Activated T-cell treated with anti-CD3 and anti-CD28 coated beads, Interleukin-2, amount 50 U/mL, for 4 hours (primary cell): ENCODE measurements at places on chromosomes 2 and 18.

GRCh38 chr2:121185571-121186074, 99.4 kb downstream of the TFCP2L1 start:
- DNase-seq: no peak

DNA sequence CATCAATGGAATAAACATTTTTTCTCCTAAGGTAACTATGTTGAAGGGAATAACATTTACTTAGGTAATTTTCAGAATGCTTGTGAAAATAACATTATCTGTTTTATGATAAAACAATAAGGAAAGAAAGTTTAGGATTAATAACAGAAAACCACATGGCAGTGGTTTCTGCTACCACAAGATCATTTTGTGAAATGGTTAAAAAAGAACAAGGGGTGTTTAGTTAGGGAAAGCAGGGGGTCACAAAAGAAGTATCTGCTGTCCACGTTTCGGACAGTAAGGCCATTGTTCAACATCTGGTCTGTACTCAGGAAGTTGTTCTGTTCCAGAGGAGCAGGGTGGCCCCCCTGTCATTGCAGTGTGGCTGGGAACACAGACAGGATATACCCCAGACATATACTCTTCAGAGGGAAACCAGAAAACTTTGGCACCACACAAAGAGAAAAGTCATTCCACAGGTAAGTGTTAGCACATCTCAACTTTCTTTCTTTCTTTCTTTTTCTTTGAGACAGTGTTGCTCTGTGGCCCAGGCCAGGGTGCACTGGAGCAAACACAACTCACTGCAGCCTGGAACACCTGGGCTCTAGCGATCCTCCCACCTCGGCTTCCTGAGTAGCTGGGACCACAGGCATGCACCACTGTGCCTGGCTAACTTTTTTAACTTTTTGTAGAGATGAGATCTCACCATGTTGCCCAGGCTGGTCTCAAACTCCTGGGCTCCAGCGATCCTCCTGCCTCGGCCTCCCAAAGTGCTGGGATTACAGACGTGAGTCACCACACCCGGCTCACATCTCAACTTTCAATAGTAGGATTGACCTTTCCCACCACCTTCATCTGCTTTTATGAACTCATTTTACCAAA, 14.8 kb upstream of the ARL5A start:
- no peak for DNase-seq

DNA sequence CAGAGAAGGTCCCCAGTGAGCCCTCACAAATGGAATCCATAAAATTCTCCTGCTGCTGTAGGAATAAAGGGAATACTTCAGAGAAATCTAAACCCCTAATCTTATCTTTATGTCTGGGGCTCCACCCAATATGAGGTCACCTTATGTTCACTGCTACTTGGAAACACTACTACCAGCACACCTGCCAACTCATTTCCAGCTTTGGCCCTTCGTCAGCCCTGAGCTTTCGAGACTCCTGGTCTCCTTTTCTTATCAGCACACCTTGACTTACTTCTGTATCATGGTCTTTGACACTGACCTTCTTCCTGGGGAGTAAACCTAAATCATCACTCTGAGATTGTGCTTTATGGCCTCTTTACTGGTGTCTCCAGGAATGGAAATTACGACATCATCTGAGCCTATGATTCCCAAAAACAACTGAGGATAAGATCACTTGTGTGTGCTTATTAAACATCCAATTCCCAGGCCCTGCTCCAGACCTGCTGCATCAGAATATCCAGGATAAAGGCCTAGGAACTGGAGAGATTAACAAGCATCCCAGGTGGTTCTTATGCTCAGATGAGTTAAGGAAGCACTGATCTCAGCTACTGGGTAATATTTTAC, 22.2 kb upstream of the ASNSD1 start:
- DNase-seq: no peak

DNA sequence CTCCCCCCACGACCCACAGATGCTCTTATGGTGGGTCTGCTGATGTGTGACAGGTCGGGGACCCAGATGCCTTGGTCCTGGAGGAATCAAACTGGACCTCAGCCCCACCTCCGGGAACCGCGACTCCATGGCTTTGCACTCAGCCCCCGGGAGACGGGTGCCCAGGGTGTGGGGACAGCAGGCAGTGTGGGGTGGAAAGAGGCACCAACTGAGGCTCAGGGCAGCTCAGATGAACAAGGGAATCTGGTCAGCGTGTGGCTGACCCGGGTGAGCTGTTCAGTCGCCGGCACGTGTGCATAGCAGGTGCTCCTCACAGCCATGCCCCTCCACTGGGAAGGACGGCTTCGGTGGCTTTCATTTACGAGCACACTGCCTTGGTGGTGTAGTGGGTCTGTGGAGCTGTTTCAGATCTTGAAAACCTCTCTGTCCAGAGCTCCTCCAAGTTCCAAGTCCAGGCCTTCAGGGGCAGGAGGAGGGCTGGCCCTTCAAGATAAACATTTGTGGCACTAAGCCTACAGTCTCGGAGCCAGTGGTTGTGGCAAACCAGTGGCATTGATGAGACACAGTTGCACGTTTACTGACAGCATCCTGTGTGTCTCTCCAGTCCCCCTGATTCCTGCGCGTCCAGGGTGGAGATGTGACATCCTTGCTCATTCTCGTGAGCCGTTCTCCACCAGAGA, 471.2 kb upstream of the HS6ST1 start:
- DNase-seq: no peak

GRCh38 chr2:236664136-236664535, 94.5 kb downstream of the ACKR3 start:
- DNase-seq: no peak

GRCh38 chr2:142422769-142423168, 292.0 kb upstream of the LRP1B start:
- no peak for DNase-seq

GRCh38 chr18:39345321-39345720, 1779.7 kb upstream of the CELF4 start:
- no peak for DNase-seq

DNA sequence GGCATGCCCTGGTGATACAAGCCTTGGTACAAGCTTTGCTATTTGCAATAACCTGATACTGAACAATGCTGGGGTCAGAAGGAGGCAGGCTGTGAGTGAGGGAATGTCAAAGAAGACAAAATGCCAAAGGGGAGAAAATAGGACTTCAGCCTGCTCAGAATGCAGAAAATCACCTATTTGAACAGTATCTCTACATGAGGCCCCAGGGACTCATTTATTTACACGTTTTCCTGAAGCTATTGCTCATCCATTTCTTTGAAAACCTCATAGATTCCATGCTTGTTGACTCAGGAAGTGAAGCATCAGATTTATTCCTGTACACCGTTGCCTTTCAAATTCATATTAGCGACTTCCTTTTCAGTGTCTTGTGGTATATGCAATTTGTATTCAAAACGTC, 69.4 kb upstream of the CBLN2 start:
- DNase-seq: no peak

DNA sequence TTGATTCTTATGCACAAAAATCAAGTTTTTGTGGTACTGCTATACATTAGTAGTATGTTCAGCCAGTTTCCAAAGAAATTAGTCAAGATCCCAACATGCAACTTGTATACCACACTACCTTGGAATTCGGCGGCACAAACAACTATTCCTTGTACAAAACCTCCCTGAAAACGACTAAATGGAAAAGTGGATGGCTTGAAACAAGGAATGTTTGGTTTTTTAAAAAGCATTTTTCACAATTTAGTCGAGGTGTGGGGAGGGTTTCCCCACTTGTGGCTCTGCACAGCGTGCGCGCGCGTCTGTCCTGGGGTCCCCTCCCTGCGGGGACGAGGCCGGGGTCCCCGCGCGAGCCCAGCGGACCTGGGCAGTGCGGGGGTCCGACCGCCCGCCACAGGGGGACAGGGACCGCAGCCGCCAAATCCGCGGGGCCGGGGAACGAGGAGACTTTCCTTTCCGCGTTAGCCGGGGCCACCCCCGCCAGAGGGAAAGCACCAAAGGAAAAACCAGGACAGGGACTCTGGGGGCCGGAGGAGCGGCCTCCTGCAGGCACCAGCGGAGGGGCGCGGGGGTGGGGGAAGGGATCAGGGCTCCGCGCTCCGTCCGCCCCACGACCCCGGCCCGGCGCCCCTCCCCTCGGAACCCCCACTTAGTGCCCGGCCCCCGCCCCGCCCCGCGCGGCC, 534 bp upstream of the SOCS6 start:
- DNase-seq: no peak

DNA sequence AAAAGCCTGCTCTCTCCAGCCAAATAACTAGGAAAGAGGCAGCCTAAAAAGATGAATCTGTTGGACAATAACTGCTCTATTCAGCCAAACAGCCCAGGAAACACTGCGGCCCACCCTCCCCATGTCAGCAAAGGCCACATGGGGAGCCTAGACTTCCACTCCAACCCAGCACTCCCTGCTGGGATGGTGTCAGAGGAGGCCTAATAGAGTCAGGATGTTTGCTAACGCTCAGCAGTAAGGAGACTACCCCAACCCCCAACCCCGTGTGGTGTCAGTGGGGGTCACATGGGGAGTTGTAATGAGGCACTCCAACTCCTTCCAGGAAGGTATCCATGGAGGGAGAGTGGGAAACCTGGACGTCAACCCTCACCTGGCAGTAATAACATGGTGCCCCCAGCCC, 41.6 kb downstream of the ZBTB7C start:
- no peak for DNase-seq

- DNase-seq: no peak
Measured at GRCh38 chr2:170512266-170512665, 202.9 kb upstream of the SP5 start.

DNA sequence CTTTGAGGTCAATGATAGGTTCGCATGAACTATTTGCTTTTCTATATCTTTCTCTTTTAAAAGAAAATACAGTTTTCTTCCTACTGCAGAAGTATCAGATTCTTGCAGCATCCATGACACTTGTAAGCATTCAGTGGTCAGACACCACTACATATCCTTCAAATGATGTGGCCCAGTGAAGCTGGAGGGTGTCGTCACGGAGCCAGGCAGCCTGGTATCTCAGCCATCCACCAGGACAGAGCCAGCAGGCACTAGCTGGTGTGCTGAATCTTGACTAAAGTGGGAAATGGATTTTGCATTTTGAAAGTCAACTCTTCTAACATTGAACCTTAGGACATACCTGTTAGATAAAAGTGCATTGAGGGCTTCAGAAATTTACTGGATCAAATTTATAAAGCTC, 5.4 kb downstream of the KLHL14 start:
- no peak for DNase-seq

DNA sequence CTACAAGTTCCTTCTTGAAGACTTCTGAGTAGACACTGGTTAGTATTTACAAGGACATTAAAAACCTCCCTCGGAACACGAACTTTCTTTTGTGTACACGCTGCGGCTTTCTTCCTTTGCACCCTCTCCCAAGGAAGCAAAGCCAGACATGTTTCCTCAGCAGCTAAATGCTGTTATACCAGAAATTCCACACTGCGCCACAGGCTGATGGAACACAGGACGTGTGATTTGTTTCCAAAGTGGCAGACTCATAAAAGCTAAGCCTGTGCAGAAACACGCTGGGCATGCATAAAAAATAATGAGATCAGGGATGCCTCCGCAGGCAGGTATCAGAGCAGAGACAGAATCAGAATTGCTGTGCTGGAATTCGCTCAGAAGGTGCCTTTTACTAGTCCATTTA, 73.0 kb upstream of the RGPD5 start:
- no peak for DNase-seq

GRCh38 chr2:101699755-101700461, 2.4 kb downstream of the MAP4K4 start:
- no peak for DNase-seq

DNA sequence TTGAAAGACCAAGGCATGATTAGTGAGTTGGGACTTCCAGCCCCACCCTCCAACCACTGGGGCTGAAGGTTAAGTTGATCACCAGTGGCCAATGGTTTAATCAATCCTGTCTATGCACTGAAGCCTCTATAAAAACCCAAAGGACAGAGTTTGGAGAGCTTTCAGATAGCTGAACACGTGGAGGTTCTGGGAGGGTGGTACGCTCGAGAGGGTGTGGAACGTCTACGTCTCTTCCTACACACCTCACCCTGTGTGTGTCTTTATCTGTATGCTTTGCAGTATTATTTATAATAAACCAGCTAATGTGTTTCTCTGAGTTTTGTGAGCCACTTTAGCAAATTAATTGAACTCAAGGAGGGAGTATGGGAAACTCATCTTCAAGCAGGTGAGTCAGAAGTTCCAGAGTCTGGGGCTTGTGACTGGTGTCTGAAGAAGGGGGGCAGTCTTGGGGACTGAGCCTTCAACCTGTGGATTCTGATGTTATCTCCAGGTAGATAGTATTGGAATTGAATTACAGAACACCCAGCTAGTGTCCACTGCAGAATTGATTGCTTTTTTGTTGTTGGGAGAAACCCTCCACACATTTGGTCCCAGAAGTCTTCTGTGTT, 20.3 kb downstream of the ACTR3 start:
- peak; percentile 80 for DNase-seq

DNA sequence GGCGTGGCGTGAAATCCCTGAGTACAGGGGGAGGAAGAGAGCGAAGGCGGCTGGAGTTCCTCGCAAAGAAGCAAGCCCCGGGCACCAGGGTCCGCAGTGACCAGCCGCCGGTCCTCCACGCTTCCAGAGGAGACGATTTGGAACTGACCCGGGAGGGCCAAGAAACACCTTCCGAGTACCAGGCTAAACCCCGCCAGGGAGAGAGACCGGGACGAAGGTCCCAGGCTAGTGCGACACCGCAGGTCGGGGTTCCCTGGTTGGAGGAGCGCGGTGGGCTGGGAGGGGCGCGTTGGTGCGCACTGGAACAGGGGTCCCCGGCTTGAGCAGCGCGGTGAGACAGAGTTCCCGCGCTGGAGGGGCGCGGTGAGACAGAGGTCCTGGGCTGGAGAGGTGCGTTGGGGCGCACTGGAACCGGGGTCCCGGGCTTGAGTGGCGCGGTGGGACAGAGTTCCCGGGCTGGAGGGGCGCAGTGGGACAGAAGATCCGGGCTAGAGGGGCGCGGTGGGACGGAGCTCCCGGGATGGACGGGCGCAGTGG, 901 bp downstream of the WDFY1 start:
- peak; percentile 23 for DNase-seq

GRCh38 chr2:216757532-216757931, 62.2 kb upstream of the IGFBP5 start:
- DNase-seq: no peak

GRCh38 chr2:64609227-64609941, 44.3 kb downstream of the SERTAD2 start:
- DNase-seq: peak; percentile 61

DNA sequence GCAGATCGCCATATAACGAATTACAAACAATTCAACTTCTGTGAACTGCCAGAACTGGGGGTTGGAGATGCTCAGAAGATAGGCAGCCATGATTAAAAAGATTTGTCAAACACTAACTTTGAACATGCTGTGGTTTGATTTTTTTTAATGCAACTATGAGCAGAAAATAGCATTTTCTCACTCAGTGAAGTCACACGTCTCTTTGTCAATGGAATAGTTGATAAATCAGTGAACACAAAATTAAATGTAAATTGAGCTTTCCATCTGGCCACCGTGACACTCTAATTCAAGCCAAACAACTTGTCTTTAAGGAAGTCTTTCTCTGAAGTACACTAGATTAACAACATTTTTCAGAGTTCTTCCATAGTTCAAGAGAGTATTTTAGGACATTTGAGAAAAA, 228.6 kb upstream of the LINC00305 start:
- DNase-seq: no peak

- no peak for DNase-seq
Measured at GRCh38 chr2:82283075-82283474, 1978.5 kb upstream of the LRRTM1 start.

- no peak for DNase-seq
Measured at GRCh38 chr2:208937521-208937920, 486.3 kb upstream of the MAP2 start.
